ENCODE measurements at places on chromosomes 2 and 18.

- DNase-seq = no peak
Observed at GRCh38 chr18:54119524-54120019, 104.9 kb downstream of the MBD2 start.

DNA sequence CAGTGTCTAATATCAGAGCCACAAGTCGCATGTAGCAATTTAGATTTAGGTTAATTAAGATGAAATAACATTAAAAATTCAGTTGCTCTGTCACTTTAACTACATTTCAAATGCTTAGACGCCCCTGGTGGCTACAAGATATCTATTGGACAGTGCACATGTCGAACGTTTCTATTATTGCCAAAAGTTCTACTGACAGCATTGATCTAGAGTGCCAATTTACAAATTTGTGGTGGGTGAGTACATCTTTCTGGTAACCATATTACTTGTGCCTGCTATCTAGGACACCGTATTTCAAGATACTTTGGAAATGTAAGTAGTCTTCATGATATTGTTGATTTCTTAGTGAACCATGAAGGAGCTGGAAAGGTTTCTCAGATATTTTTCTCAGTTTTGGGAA lies 20.2 kb downstream of the PIK3C3 start:
- no peak for DNase-seq

DNA sequence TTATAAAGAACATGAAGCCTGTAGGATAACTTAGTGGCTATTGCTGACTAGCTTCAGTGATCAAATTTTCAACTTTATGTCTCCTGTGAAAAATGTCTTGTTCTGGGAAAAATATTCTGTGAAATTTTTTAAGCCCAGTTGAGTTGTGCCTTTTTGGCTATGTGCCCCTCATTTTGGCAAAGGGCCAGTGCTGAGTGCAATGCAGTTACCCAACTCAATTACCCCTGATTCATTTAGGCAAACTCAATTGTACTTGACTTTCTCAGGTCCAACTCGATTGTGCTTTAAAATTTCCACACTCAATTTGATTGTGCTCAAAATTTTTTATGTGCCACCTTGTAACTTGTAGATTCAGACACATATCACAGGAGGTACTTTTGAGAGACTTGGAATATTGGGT lies 548.8 kb upstream of the NRP2 start:
- DNase-seq = no peak

DNA sequence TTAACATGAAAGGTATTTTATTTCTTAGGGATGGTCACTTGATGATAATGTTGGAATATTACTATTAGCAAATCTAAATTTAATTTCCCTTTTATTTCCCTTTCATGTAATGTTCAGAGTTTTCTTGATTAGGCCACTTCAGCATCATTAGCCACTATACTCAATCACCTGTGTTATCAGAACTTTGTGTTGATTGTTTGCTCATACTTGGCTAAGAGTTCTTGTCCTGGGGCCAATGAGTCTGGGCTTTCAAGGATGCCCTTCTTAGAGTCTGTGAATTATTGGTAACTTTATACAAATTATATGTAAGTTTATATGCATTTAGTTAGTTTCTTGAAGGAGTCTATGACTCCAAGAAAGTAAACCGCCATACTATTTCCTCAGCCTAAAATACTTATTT lies 408.0 kb upstream of the DDX18 start:
- DNase-seq = no peak

All from activated CD8-positive, alpha-beta memory T cell treated with anti-CD3 and anti-CD28 coated beads, Interleukin-2, amount 10 ng/mL, durations not matched to agents 7 days and 5 days (primary cell).